ENCODE measurements at places on chromosomes 5 and 9. TPM values are rescaled to one million over a fixed set of nuclear protein-coding genes. Genes with fewer than 3 reads are reported as not detected.

DNA sequence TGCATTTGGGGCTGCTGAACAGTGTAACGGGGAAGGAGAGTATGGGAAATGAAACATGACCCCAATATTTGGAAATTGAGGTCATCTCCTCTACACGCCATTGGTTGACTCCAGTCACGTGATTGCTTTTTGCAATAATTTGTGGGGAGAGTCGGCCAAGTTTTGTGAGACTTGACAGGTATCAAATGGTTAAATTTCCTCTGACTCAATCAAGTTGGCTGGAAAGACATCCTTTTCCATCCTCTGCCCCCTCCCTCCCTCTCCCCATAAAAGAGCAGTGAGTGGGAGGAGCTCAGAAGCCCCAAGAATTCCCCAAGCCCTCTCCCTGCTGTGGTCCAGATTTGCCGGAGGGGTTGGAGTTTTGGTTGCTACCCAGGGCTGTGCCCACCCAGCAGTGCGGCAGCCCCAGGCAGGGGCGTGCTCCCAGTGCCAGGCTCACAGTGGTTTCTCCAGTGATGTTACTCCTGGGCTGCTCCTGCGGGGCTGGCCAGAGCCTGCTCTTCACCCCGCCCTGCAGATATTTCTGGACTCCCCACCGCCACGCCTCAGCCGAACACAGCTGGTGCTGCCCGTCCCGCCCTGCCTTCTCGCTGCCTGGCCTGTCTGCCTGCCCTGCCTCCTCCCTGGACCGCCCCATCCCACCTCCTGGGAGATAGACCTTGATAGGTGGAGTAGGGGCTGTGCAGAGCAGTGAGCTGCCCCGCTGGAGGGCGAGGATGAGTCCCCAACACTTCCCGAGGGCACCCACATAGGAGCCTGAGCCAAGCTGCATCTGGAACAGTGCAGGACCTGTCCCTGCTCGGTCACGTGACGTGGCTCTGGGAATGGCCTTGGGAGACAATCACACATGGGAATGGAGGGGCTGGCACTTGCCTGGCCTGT lies 3.4 kb downstream of the COL5A1 start:
- DNase-seq: peak; percentile 78

PAEP gene
- total RNA-seq: not detected

DNA sequence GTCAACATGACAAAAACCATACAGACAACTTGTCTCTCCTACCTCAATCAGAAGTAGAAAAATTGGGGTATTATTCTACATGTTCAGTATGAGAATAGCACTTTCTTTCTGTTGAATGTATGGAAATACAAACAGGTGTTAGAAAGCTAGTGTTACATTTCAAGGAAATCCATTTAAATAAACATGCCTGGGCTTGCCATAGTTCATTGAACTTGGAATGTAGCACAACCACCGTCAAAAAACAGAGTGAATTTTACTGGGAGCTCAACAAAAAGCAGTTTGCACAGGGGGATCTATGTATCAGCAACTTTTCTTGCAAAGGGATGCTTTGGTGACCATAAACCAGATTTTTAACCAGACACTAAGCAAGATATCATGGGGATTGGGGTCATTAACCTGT lies 307.9 kb upstream of the SMARCA2 start:
- DNase-seq: no peak

DNA sequence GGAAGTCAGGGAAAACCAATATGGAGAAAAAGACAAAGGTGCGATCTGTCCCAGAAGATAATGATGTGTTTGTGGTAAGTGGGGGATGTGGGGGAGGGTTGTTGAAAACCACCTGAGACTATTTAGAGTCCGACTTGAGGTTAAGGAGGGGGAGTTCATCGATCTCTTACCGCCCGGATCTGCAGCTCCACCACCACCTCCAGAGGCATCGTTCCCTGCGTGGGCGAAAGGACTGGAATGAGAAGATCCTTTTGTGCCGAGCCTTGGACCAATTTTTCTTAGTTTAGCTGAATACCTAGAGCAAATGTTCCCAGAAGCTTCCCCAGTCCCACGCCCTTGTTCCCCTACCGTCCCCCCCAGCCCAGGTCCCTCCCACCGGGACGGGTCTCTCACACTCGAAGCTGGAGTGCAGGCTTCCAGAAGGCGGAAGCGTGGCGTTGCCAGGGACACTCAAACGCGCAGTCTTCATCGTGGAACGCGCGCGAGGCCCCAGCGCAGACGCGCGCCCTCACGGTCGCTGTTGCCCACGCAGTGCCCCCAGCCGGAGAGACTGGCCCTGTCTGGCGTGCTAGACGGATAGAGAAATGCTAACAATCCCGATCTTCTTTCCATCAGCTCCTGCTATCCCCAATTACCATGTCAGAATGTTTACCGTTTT lies at the start of gene SPATA6L:
SPATA6L (minus strand) TSS at position 439 of the 658 bp plus-strand sequence; CDS start at position 209, 230 bp downstream.
- DNase-seq: no peak

UAP1L1 gene
- 20.7 TPM for total RNA-seq

ANKRD31 gene
- total RNA-seq: 0.39 TPM

All from tibial nerve (tissue), 4 donors.